ENCODE measurements at places on chromosomes 12 and 14.

DNA sequence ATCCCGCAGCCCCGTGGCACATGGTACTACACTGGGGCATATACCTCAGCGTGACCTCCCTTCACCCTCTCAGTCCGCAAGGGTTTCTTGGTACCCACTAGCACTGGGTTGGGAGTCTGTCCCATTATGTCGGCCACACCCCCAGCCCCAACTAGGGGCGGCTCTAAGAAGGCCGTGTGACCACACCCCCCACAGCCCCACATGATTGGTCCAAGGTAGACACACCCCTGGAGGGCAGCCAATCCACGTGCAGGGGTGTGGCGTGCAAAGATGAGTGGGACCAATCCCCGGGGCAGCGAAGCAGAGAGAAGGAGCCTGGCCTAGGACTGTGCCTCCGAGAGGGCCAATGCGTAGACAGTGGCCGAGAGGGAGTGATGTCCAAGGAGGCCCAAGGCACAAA is 34.6 kb upstream of the BEGAIN start:
- DNase-seq, result no peak

DNA sequence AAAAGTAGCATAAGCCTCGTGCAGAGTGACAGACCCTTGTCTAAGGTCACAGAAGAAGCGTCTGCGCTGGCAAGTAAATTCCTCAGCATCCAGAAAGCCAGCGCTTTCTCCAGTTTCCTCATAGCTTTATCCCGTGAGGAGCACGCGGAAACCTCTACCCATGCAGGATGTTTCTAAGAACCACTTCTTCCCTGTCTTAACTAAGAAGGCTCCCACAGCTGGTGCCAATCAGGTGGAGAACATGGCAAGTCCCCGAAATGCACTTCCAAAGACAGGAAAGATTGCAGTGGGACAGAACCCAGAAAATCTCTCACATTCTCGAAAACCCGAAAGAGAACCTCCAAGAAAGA is 968 bp upstream of the ARID4A start:
- DNase-seq, result peak; percentile 31

DNA sequence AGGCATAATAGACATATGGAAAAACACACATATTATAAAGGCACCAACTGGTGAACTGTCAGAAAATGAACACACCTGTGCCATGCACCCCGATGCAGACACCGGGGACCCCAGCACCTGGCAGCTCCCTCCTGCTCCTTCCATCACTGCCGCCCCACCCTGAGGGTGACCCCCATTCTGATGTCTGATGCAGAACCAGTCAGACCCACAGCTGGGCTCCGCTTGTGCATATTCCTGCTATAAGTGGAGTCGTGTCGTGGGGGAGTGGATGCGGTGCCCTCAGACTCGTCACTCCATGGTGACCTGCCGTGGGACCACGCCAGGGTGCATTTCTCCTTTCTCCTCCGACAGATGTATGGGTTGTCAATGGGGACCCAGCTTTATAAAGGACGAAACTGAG is 45.7 kb upstream of the MEG3 start:
- DNase-seq, result no peak

DNA sequence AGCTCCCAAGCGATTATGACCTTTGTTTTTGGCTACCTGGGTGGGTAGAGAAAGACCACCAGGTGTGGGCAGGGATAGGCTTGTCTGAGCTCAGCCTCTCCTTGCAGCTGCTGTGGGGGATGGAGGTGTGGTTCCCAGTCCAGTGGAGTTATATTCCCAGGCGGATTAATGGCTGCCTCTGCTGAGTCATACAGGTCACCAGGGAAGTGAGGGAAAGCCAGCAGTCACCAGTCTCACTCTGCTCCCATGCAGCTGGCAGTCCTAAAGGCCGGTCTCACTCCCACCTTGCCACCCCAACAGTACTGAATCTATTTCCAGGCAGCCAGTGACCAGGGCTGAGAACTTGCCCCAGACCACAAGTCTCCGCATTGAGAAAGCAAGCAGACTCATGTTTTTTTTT is 399.2 kb downstream of the VRK1 start:
- no peak for DNase-seq

GRCh38 chr14:69573205-69573830 is 1.4 kb downstream of the CCDC177 start:
- DNase-seq, result no peak

DNA sequence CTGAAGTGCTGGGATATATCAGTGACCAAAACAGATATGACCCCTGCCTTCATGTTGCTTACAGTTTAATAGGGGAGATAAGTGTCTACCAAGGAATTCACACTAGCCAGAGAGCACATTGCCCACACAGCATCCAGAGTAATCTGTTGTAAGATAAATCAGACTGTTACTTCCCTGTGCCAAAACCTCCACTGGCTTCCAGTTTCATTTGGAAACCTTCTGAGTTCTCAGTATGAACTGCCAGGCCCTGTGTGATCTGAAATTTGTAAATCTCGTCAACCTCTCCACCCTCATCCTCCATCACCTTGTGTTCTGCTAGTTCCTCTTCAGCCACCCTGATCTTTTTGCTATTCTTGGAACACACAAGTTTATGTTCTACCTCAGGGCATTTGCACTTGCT is 154.7 kb downstream of the ETV6 start:
- DNase-seq, result no peak

DNA sequence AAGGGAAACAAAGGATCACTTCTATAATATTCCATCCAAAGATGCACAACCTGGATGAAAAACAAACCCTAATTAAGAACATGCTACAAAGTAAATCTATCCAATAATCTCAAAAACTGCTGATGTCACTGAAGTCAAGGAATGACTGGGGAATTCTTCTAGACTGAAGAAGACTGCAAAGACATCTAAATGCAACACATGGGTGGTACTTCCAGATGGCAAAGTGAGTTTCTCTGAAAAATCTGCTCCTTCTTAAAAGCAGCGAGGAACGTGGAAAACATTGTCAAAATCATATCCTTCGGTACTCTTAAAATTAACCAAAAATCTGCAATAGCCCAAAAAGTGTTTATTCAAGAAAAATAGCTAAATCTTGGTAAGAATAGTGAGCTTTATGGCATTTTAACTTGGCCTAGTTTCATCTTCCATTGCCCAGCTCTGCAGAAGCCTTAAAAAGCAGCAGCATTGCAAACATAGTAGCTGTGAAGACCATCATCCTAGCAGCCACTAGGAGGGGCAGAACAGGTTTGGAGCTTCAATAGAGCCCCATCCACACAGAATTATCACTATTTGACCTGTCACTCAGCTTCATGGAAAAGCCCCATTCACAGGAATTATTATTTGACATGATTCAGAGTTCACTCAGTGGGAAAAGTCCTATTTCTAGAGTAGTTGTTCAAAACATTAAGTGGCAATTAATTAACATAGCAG is 7.4 kb downstream of the CLEC14A start:
- no peak for DNase-seq

DNA sequence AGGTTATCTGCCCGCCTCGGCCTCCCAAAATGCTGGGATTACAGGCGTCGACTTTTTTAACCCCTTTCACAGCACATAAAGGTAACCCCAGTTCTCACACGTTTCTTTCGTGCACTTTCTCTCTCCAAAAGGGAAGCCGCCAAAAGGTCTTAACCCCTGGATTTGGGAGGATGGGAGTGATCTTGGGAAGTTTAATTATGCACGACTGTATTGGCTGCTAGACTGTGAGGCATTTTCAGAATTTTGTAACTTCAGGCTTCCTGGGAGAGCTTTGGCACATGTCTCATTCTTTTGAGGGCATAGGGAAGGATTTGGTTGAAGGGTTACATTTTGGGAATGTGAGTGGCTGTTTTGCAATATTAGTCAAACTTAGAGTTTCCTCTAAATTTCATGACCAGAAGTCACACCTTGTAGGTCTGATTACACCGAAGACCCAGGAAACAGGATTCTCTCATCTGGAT is 1.4 kb upstream of the SMARCC2 start:
- DNase-seq, result no peak

DNA sequence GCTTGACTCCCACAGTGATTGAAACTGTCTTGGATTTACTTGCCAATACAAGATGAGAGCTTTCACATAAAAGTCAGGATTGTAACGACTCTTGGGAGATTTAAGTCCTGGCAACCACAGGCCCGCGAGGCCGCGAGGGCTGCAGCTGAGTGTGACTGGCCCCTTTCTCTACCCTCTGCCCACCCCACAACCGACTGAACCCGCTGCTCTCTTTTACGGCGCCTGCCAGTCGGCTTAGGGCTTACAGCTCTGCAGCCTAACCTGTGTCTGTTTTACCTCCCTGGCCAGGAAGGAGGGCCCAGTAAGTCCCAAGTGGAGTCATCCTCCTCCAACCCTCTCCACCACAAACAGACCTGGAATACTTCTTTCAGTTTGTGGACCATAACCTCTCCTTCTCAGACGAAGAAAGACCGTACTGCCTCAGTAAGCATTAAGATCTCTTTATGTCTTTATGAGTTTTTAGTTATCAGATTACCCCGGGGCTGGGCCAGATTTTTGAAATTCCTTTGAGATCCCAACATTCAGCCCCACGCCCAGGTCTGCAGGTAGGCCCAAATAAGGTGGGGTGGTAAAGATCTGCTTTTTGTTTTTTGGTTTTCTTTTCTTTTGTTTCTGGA is 12.6 kb upstream of the TIGAR start:
- DNase-seq, result no peak

- DNase-seq, result no peak
Observed at GRCh38 chr14:21066882-21067502, 3.1 kb upstream of the ARHGEF40 start.

DNA sequence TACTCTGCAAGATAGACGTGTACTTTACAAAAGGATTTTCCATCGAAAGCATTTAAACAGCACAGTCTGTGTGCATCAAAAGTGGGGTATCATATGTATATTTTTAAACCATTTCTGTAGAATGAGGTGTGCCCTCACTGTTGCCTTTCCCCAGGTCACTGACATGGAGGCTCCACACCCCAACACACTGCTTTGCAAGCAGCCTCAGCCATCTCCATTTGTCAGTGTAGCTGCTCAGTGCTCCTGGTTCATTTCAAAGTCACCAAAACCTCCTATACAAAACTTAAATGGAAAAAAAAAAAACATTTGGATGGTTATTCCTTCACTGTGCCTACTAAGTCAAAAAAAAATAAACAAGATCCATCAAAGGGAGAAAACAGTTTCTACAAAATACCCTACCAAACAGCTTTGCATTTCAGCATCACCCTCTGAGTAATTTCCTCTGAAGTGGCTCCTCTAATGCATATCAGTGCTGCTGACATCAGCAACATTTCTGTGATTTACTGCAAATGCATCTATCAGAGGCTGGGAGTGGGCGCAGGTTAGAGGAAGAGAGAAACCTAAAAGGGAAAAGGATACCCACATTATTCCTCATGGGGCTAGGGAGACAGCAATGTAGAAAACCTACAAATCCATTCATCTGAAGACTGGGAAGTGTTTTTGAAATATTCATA is 46.0 kb downstream of the KCNK10 start:
- no peak for DNase-seq

GRCh38 chr12:47863467-47863866 is 41.3 kb downstream of the VDR start:
- no peak for DNase-seq

GRCh38 chr12:93585247-93585646 is 12.8 kb downstream of the SOCS2 start:
- DNase-seq, result no peak

DNA sequence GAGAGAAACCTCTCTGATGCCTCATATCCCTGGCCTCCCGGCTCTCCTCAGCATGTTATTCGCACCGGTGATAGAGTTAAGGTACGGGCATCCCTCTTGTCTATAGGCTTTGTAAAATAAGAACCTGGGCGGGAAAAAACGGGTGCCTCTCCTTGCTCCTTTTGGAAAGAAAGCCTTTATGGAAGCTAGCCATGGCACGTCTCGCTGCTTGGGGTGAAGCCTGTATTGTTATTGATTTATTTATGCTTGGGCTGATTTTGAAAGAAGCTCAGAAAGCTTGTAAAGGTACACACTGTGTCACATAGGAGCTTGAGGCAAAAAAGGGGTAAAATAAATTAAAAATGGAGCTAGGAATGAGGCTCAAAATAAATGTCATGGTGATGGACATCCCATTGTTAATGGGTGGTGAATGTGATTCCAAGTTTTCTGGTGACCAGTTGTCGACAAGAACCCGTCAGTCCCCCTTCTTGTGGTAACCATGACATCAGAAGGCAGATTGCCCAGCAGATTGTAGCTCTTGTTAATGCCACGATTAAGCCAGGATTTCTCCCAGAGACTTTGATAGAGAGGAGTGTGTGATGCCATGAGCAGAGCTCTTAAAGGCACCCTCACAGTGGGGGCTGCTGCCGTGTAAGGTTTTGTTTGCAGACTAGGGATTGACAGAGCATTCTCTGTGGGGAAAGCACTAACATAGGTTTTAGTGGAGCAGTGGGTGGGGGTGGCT is 50.4 kb upstream of the ASPG start:
- no peak for DNase-seq

DNA sequence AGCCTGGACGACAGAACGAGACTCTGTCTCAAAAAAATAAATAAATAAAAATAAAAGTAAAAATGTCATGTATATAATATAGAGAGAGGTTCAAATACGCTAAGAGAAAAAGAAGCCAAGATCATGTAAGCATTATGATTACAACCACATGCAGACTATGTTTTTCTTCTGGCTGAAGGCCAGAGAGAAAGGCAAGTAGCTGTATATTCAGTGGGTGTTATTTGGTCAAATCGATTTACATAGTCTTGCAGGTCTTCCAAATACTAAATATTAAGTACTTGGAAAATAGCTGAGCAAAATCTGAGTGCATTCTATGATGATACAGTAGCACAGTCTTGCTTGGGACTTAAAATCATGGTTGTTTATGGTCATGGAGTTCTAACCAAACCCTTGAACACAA is 758.0 kb downstream of the DIO2 start:
- no peak for DNase-seq

DNA sequence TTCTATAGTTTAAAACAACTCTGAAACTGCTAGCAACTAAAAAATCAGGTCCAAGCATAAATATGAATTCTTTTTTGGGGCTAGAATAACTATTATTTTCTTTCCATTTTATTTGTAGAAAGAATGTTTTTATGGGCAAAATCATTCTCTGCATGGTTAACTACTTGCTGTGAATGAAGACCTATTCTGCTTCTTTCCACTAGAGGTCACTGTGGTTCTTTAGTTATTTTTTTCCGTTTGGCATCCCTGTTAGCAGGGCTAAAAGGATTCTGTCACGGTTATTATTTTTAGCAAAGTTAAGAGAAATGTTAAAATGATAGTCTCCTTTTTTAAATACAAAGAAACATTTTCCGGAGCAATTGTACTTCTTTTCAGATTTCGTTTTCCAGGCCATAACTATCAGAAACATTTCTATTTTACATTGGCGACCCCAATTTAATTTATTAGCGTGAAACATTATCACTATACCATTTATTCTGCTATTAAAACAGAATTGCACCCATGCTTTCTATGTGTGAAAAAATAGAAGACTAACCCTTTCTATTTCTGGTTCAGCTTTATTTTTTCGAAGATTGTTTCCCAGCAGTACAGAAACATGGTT is 404.8 kb downstream of the ATP23 start:
- DNase-seq, result no peak

GRCh38 chr12:69936214-69936731 is 111.2 kb downstream of the MYRFL start:
- DNase-seq, result no peak

GRCh38 chr12:26728205-26729050 is 104.6 kb downstream of the ITPR2 start:
- no peak for DNase-seq
